ENCODE measurements at places on chromosomes 13 and 19. TPM values are rescaled to one million over a fixed set of nuclear protein-coding genes. Genes with fewer than 3 reads are reported as not detected.

Gene CERS4
- 13.2 TPM for total RNA-seq

Gene CGB5
- not detected for total RNA-seq

Gene RFPL4AL1
- not detected for total RNA-seq

Gene SBSN
- not detected for total RNA-seq

Gene KIR2DL4
- total RNA-seq = not detected

Gene ZNF560
- 0.28 TPM for total RNA-seq

Gene ALOX5AP
- total RNA-seq = 16.4 TPM

Gene PRSS57
- not detected for total RNA-seq

Gene PRX
- 0.84 TPM for total RNA-seq

Gene VSTM2B
- total RNA-seq = not detected

Gene APOC4
- total RNA-seq = not detected

Gene TINCR
- 0.34 TPM for total RNA-seq

Gene ELSPBP1
- not detected for total RNA-seq

Data from activated naive CD8-positive, alpha-beta T cell treated with anti-CD3 and anti-CD28 coated beads for 36 hours (primary cell).